ENCODE measurements at places on chromosomes 6 and 20. TPM values are rescaled to one million over a fixed set of nuclear protein-coding genes. Genes with fewer than 3 reads are reported as not detected.

Gene CALHM6
- 1.4 TPM for total RNA-seq

GRCh38 chr6:1164600-1164999 is 147.3 kb upstream of the FOXQ1 start:
- no peak for DNase-seq

GRCh38 chr20:14142171-14142570 is 146.9 kb downstream of the MACROD2 start:
- peak; percentile 43 for DNase-seq

DNA sequence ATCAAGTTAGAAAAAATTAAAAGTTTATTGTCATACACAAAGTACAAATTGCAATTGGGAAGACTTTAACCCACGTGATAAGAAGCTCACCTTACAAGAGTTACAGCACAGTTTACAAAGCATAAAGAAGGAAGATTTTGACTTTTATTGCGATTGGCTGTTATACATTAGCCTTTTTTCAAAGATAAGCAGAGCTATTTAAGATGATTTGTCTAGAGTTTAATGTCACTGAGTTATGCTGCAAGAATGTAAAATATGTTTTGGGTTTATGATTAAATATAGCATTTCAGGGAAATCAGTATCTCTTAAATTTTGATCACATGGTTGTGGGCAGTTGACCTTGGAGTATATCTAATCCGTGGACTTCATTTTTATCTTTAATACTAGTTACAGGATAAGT is 664.2 kb upstream of the PTCHD4 start:
- DNase-seq: no peak

- peak; percentile 35 for DNase-seq
Observed at GRCh38 chr6:26215585-26216358, 128.5 kb downstream of the HFE start.
